ENCODE measurements at places on chromosomes 4 and X.

GRCh38 chr4:96154676-96155075, 314.8 kb downstream of the PDHA2 start:
- DNase-seq: no peak

GRCh38 chrX:66045894-66046293, 6.0 kb upstream of the VSIG4 start:
- DNase-seq: no peak

GRCh38 chr4:165170819-165171218, 36.5 kb upstream of the KLHL2 start:
- DNase-seq: no peak

DNA sequence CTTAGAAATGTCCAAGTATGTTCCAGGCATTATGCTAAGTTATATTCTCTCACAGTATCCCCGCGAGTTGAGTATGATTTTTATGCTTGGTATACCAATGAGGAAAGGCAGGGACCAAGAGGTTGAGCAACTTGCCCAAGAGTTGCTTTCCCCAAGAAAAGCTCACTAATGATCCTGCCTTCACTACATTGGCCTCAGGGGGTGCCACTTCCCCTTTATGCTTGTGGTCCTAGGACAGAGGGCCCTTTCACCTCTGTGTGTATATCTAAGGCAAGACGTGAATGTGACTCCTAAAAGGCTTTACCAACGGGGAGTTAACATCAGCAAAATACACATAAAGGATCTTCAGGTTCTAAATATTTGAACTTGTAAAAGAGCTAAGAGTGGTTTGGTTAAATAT, 164.4 kb upstream of the CPEB2 start:
- no peak for DNase-seq

DNA sequence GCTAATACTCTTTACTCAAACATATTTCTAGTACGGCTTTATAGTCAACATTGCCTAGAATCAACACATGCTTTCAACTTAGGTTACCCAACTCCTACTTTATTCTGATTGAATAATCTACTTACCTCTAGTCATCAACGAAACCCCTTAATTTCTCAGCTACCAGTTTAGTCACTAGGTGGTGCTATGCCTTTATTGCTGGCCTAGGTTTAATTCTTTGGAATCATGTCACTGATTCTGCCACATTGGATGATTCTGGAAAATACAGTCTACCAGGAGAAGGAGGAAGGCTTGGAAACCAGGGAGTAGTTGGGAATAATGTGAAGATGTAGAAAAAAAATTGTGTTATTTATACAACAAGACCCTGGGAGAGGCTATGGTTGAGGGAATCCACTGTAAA, 167.7 kb downstream of the DCAF12L2 start:
- DNase-seq: peak; percentile 4

DNA sequence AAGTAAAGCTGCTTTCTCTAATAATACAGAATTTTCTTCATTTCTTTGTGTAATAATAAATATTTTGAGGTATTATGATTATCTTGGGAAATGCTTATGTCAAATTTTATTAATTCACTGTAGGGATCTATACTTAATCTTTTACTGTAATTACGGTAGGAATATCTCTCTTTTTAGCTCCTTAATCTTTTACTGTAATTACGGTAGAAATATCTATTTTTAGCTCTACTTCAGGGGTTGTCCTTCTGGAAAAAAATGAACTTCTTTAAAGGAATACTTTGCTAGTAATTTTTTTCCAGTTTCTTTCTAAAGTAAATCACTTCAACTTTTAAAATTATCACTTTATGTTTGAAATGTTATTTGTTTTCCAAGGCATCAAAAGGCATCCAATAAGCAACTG, 2229.4 kb upstream of the AGA start:
- DNase-seq: no peak

DNA sequence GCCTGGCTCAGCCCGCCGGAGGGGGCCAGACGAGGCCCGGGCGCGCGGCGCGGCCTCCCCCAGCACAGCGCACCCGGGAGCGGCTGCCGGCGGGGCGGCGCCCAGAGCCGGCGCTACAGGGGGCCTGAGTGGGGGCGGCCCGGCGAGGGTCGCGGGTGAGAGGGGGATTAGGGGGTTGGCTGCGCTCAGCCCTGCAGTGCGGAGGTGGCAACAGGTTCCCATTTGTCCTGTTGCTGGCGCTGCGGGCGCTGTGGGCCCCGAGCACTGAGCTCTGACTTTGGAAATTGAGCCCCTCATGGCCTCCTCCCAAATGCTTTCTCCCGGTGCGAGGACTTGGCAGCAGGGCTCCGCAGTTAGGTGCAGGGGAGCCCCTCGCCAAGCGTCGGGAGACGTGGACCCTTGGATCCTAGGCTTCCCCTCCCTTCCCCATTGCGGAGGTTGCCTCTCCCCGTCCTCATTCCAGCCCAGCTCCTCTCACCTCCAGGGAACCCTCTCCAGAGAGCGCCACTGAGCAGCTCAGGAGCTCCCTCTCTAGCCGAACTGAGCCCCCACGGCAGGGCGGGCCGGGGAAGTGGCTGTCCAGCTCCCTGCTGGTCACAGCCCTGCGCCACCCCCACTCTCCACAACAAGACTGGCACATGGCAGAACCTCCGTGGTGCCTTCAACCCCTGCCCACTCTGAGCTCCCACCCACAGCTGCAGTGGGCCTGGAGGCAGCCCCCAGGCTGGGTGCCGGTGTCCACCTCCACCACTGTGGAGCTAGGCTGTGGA, 2.5 kb upstream of the DUSP9 start:
- no peak for DNase-seq

- no peak for DNase-seq
Measured at GRCh38 chr4:111924696-111925095, 220.6 kb upstream of the FAM241A start.

GRCh38 chr4:71995297-71995696, 36.5 kb upstream of the NPFFR2 start:
- no peak for DNase-seq

GRCh38 chr4:182449186-182449929, 206.2 kb downstream of the TENM3 start:
- no peak for DNase-seq

GRCh38 chr4:6986072-6986780, 56.9 kb upstream of the TADA2B start:
- no peak for DNase-seq

DNA sequence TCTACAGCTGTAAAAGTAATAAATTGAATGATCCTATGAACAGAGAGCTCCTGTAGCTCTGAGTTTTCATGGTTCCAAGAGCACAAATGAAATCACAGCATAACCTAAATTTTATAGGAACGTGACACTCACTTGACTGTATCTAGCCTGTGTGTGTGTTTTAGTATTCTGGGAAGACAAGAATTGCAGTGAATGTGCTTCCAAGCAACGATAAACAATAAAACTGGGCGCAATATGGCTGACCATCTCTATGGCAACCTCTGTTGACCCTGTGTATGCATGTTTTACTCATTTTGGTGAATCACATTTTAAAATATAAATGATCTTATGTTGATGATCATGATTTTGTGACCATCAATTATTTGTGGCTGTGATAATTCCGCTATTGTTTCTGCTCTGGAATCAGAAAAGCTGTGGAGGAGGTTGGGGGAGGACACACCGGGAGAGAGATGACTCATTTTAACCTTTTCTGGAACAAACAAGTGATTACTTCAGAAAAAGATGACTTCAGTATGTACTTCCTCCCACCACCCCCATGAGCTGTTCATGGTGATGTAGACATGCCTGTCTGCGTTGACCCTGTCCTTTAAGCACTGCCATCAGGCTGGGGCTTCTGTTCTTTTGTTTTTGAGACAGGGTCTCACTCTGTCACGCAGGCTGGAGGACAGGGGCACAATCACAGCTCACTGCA, 31.8 kb downstream of the USP11 start:
- no peak for DNase-seq

DNA sequence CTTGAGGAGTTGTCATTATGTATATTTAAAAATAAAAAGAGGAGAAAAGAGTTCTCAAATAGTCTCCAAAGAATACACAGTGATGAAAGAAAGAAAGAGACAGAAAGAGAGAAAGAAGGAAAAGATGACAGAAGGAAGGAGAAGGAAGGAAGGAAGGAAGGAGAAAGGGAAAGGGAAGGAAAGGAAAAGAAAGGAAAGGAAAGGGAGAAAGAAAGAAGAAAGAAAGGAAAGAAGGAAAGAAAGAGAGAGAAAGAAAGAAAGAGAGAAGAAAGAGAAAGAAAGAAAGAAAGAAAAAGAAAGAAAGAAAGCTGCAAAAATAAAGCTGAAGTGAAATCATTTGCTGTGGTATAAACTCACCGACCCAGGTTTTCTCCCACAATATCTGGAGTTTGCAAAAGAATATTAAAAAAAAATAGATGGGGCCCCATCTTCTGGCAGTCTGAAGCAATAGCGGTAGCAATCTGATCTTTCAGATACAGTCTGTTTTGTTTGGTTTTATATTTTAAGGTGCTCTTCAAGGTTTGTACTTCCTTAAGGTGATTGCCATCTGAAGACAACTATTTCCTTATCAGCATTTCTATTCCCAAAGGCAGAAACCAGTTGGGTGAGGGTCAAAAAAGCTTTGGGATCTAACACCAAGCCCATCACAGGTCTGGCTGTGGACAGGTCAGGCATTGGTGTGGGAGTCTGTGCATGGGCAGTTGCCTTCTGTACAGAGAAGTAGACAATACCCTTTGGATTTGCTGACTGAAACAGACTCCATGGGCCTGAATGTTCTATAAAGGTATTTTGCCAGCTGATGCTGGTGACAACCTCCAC, 160.4 kb downstream of the CPEB2 start:
- DNase-seq: peak; percentile 21

- DNase-seq: no peak
Measured at GRCh38 chrX:137354851-137355250, 211.1 kb upstream of the ZIC3 start.

DNA sequence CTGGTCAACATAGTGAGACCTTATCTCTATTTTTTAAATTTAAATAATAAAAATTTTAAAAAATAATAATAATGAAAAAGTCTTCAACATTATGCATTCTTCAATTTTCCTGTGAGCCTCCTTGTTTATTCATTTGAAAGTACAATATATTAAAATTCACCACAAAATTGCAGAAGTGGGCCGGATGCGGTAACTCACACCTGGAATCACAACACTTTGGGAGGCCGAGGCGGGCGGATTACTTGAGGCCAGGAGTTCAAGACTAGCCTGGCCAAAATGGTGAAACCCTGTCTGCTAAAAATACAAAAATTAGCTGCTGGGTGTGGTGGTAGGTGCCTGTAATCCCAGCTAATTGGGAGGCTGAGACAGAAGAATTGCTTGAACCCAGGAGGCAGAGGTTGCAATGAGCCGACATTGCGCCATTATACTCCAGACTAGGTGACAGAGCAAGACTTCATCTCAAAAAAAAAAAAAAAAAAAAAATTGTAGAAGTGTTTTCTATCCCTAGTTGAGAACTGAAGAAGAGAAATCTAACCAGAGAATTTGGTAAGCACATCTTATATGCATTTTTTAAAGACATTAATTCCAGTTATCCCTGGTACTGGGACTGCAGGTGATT, 56.9 kb downstream of the RBM47 start:
- DNase-seq: no peak

DNA sequence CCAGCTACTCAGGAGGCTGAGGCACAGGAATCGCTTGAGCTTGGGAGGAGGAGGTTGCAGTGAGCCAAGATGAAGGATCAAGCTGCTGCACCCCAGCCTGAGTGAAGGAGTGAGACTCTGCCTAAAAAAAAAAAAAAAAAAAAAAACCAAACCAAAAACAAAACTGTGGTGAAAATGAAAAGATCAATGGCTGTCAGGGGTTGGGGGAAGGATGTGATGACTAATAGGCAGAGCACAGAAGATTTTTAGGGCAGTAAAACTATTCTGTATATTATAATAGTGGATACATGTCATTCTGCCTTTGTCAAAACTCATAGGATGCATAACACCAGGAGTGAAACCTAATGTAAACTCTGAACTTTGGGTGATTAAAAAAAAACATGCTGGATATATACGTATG, 69.9 kb upstream of the ELOVL6 start:
- no peak for DNase-seq

GRCh38 chr4:1396806-1397455, 9.3 kb downstream of the NKX1-1 start:
- no peak for DNase-seq

DNA sequence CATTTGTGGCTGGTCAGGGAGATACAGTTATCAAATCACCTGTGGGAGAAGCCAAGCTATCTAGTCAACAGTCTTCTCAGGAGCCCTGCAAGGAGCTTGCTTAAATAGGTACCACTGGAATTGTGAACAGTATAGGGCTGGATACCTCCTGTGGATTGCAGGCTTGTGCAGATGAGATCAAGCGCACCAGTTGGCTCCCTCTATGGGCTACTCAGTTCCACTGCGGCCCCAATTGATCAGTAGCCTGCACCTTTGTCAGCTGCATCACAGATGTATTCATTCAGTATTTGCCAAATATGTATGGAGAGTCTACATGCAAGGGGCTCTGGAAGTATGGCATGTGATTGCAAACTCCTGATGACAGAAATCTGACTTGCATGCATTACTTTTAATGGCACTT, 28.6 kb downstream of the TEX13A start:
- no peak for DNase-seq

DNA sequence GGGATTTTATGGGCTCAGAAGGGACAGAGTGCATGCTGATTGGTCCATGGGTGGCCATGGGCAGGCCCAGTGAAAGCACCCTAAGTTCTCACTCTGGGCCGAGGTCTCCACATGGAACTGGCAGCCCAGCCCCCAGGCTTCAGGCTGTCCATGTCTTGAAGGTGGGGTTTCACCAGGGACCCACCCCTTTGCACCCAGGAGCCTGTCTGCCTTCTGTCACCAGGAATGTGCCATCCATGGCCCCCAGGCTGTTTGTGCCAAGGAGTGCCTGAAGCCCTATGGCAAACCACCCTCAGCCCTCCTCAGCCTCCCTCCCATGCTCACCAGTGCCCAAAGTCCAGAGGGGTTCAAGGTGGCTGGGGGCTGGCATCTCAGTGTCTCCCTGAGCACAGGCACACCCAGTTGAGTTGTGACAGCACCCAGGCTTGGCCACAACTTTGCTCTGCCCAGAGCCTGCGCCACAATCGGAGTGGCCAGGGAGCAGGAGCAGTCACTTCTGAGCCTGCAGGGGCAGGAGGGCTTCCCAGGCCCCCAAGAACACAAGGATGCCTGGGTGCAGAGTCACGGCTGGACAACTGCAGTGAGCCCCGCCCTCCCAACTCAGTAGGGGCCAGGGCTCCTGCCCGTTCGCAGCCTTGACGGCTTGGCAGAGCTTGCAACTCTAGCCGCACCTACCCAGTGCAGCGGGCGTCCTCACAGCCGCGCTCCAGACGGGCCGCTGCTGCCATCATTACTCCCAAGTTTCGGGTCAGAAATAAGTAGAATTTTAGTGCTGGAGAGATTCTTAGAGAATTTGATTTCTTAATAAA, 185.3 kb upstream of the NUDT6 start:
- DNase-seq: no peak

DNA sequence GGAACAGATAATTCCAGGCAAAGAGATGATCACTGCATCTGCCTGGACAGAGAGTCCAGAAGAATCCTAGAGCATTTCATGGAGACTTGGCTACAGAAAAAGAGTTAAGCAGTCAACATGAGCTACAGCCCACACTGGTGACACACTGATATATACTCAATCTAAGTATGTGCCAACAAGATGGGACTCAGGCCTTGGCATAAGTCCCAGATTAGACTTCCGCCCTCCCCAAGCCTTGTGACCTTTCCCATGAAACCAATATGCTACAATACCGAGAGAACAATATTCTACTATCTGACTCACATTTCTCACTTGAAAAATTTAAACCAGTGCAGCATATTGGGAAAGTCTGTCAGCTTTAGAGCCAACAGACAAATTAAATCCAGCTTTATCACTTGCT, 65.7 kb upstream of the SLITRK2 start:
- no peak for DNase-seq

All from Caki2 (cell line).